ENCODE measurements at places on chromosomes 2 and 18. TPM values are rescaled to one million over a fixed set of nuclear protein-coding genes. Genes with fewer than 3 reads are reported as not detected.

- DNase-seq: no peak
Observed at GRCh38 chr2:239150125-239151011, 250.5 kb downstream of the HDAC4 start.

The MERTK gene
- 16.8 TPM for polyA plus RNA-seq

The TXNDC2 gene
- 0.27 TPM for polyA plus RNA-seq

The ODC1 gene
- polyA plus RNA-seq: 137 TPM

GRCh38 chr2:133026536-133027177 lies 356.7 kb upstream of the LYPD1 start:
- DNase-seq: no peak

The MAP3K19 gene
- 8.9 TPM for polyA plus RNA-seq

GRCh38 chr2:74079522-74080341 lies 68.0 kb downstream of the BOLA3 start:
- no peak for DNase-seq

The WDSUB1 gene
- 11.8 TPM for polyA plus RNA-seq

GRCh38 chr2:8534729-8535468 lies 147.0 kb upstream of the ID2 start:
- no peak for DNase-seq

DNA sequence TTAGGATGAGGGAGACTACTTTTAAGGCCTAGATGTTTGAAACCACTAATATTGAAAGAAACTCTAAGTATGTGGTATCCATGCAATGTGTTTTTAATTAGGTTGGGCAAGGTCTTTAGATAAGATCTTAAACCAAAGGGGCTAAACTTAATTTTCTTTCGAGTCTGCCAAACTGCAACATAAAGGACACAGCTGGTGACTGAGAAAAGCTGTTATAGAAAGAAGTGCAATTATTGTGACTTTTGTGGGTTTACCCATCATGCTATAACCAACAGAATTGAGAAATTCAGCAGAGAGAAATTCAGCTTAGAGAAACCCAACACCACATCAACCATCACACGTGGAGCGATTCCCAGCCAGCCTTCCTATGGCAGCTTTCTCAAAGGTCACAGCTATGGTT lies 119.5 kb upstream of the LMAN1 start:
- DNase-seq: no peak

The DNAJC10 gene
- polyA plus RNA-seq: 79.3 TPM

The ANKRD36B gene
- polyA plus RNA-seq: 23.9 TPM

Measured in spinal cord (tissue), 10 donors.